ENCODE measurements at places on chromosomes 4 and X.

DNA sequence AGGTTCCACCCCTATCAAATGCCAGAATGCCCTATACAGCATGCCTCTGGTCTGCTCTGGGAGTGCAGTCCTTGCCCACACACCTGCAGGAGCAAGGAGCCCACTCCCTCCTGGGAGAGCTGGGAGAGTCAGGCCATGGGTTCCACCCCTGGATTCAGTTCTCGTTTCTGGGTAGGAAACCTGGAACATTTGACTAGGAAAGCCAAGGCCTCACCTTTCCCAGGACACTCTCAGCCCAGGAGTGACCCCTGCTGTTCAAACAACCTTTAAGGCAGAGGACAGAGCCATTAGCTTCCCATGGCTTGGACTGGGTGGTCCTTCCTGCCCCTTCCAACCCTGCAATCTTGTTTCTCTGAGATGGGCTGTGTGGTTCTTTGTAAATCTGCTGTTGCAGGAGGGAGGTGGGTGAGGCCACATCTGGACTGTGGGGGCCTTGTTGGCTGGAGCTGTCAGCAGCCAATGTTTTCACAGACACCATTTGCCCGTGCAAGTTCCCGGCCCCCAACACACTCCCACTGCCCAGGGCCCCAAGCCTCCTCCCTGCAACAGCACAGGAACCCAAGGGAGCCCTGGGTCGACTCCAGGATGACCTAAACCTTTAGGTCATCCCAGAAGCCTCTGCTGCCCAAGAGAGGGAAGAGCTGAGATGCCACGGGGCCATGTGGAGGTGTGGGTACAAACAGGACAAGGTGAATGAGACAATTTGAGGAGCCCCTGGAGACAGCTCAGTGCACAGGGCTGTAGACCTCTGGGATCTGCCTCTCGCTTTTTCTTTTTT, 104.4 kb downstream of the PJA1 start:
- peak; percentile 34 for DNase-seq

GRCh38 chr4:52664479-52664878, 5.4 kb upstream of the USP46 start:
- no peak for DNase-seq

DNA sequence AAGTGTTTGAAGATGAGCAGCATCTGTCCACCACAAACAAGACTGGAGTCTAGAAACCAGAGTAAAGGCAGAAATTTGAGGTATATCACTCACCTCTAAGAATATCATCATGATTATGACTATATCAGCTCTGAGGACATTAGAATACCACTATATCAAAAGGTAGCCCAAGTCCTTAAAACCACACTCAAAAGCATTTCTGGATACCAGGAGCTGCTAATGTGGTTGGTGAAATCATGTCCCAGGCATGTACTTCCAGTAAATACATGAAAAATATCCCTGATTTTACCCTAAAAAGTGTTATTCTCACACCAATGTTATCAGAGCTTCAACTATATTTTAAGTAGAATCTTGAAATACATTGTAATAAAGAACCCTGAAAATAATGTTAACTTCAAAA, 136.3 kb upstream of the SMAD1 start:
- DNase-seq: peak; percentile 51

GRCh38 chrX:16119353-16120220, 3.8 kb upstream of the GRPR start:
- no peak for DNase-seq

DNA sequence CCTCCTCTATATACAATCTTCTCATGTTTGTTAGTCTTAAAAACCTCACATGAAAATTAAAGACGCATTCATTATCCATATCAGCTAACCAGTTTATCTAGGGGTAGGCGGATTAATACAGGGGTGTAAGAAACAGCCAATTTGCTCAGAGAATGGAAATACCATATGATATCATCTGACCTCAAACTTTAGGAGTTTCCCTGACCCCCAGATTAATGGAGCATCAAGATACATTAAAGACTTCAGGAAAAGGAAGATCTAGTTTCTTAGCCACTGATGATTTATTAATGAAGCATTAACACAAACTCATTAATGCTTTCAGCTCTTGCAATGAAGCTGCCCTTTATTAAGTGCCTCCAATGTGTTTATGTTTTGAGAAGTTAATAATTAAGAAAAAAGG, 67.5 kb downstream of the CAMK2D start:
- no peak for DNase-seq

DNA sequence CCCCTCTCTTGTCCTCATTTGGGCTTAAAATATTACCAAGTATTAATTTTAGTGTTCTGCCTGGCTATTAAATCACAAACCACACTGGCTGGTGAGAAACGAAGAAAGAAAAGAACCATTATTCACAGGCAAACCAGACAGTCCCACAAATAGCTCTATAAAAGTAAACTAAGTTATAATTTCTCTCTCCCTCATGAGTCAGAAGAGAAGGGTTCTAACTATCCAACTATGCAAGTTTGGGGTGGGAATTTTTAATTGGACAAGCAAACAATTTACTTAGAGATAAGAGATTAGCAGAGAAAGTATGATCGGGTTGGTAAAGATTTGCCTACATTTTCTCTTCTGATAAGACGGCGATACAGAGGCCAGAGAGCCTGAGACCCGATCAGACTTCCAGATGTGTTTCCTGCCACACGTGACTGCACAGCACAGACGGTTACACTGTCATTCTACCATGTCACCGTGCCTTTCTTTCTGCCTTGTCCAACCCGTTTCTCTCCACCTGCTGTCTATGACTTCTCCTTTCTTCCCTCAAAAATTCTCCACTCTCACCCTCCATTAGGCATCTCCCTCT, 52.3 kb downstream of the MEPE start:
- no peak for DNase-seq

- no peak for DNase-seq
Observed at GRCh38 chrX:42460706-42461105, 317.3 kb downstream of the PPP1R2C start.

DNA sequence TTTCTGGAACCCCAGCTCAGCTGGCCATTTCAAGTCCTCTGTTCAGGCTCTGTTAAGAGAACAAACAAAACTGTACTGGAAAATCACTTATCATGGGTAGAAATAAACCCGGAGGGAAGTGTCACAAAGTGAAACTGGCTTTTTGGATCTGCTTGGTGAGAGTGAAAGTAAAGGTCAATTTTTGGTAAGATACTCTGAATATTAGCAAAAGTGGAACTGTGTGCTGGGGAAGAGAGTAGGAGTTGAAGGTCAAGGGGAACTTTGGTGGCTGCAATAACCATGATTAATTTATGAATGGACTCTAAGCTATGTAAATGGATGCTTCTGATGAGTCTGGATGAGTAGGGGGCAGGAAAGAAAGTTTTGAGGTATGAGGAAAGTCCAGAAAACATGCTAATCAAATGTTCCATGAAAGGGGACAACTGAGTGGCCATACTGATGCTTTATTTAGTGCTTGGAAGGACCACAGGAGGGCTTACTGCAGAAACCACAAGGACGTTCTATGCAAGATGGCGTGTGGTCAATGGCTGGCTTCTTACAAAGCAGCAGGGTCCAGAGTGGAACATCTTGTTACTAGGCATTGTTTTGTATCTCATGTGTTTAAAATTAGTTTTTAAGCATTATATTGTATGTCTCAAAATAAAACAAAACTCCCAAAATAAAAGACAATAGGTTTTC, 36.8 kb upstream of the TNIP3 start:
- DNase-seq: no peak

GRCh38 chrX:1659664-1660461, 45.0 kb downstream of the ASMT start:
- DNase-seq: no peak

DNA sequence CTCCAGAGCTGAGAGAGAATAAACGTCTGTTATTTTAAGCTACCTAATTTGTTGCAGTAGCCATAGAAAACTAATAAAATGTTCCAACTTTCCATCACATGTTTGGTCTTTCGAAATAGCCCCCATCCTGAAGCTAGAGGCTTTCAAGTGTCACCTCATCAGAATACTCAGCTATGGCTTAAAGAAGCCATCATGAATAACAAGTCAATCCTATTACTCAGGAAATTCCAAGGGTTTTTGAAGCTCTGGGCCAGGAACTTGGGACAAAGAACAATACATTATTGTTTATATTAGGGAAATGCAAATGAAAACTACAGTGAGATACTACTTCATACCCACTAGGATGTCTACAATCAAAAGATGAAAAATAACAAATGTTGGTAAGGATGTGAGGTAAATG, 42.2 kb downstream of the TBCK start:
- DNase-seq: peak; percentile 15

DNA sequence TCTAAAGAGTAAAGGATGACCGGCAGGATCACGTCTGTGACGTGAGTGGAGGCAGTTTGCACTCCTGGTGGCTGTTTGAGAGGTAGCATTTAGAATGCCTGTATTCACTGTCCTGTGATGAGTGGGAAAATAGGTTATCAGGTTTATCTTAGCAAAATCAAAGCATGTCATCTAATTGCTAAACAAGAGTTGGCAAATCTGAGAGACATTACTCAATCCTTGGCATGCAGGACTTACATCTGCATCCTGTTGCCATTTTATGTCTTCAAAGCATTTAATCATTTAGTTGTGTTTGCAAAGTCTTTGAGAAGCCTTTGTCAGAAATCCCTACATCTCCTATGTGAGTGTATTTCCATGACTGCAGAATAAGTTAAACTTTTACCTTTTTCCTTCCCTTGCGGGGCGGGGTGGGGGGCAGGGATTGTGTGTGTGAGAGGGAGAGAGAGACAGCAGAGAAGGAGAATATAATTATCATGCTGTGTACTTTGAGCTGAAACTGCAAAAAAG, 41.4 kb upstream of the MSANTD1 start:
- DNase-seq: no peak

- no peak for DNase-seq
Observed at GRCh38 chr4:36277533-36277932, 3.9 kb upstream of the DTHD1 start.

DNA sequence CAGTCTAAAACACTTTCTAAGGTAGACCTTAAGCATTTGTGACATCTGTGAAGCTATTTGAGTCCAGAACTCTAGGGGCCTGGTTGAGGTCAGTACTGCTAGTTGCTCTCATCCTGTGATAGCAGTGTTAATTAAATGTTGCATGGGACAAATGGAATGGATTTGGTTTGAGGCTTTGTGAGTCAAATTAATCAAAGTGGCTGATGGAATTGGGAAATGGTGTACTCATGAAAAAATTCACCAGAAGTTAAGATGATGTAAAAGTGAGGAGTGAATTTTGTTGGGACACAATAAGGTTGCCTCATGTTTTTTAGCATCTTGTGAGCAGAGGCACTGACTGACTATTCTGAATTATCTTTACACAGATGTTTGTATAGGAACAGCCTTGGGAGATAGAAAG, 99.2 kb upstream of the ARSJ start:
- no peak for DNase-seq

GRCh38 chr4:98613453-98614075, 44.8 kb downstream of the TSPAN5 start:
- DNase-seq: no peak

GRCh38 chr4:7399440-7400234, 35.1 kb downstream of the PSAPL1 start:
- no peak for DNase-seq

DNA sequence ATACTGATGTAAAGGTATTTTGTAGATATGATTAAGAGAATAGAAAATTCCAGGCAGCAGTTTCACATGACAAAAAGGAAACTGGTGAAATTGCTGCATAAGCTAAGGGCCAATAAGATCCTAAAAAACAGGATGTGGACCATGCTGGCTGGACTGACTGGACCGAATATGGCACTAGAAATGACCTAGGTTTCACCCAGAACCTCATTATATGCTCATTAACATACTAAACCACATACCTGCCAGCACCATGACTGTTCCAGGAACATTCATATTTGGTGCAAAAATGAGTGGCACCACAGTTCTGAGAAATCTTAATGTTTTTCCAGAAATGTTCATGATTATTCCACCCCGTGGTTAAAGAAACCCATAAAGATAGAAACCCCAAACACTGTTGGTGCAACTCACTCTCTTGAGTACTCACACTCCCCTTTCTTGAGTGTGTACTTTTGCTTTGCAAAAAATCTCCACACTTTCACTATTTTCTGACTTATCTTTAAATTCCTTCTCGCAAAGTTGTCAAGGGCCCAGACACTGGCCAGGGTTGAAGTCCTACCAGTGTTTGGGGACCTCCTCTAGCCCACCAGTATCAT, 74.0 kb downstream of the FANCB start:
- no peak for DNase-seq

DNA sequence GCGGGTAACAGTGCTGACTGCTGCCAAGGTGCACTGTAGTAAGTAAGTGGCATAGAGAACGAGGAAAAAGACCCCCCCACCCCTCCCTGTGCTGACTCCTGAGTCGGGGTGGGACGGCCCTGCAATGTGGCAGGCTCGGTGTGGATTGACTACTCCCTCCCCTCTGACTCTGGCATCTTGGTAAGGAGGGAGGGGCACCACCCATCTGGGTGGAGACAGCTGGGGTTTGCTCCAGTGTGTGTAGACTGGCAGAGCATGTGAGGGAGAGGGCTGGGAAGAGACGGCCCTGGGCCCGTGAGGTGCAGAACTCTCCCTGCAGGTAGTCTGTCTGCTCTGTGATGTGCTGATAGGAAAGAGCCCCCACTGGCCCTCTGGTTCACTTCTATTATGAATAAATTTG, 31.0 kb downstream of the NSG1 start:
- no peak for DNase-seq

GRCh38 chrX:29318012-29318411, 730.8 kb downstream of the IL1RAPL1 start:
- peak; percentile 64 for DNase-seq

DNA sequence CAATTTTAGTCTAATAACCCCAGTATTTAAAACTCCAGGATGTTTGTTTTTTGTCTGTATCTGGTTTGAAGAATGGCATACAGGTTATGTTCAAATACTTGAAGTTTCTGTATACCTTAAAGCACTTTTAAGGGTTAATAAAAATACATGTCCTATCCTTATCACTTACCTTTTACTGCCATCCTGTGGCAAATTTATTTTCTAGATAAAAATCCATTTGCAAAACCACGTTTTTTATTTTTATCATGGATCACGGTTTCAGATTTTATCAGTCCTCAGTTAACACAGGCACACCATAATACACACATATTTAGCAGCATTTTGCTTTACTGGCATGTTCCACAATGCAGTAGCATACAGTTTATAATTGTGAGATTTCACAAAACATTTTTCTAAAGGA, 113.3 kb upstream of the H2AZ1 start:
- no peak for DNase-seq

- no peak for DNase-seq
Observed at GRCh38 chr4:26434030-26434639, 56.1 kb downstream of the CCKAR start.

GRCh38 chrX:105636667-105637066, 185.7 kb upstream of the NRK start:
- no peak for DNase-seq

- no peak for DNase-seq
Observed at GRCh38 chr4:182286931-182287330, 43.7 kb downstream of the TENM3 start.

DNA sequence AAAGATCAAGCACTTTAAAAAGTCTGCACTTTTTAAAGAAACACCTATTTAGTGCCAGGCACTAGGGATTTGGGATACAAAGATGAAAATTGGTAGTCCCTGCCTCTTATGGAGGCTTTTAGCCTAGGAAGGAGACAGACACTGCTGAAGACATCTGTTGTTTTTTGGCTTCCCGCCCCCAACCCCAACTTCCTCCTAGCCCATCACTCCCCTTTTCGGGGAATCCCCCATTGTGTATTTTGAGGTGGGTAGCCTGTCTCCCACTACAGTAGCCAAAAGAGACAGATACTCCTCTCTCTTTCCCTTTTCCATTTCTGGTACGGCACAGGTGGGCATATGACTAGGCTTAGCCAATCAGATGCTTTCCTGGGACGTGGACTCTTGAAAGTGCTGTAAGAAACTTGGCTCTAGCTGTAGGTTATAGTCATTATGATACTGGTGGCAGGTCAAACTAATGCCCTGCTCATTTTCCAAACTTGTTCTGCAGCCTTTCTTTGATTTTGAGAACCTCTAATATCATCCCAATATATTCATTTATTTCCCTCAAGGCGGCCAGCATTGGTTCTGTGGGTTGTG, 194.6 kb upstream of the RBPJ start:
- DNase-seq: no peak
